ENCODE measurements at places on chromosomes 5 and 9.

DNA sequence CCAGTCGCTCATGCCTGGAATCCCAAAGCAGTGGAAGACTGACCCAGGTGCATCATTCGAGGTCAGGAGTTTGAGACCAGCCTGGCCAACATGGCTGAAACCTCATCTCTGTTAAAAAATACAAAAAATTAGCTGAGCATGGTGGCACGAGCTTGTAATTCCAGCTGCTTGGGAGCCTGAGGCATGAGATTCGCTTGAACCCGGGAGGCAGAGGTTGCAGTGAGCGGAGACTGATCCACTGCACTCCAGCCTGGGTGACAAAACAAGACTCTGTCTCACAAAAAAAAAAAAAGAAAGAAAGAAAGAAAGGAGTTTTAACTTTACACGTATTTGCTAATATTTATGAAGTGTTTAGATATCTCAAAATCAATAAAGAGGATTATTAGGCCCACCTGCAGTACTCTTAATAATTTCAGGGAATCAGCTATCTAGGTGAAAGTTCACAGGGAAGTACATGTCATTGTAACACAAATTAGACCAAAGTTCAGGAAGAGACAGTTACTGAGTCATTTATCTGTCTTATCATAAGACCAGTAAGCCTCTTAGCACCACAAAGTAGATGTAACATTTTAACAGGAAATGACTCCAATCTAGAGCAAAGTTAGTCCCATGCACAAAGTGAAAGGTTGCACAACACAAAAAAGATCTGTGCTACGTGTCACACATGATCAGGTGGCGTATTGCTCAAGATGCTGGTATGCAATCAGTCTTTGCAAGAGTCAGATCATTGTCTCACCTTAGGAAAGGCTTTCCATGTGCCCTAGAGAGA lies 34.1 kb upstream of the PLIN2 start:
- DNase-seq: peak; percentile 74

DNA sequence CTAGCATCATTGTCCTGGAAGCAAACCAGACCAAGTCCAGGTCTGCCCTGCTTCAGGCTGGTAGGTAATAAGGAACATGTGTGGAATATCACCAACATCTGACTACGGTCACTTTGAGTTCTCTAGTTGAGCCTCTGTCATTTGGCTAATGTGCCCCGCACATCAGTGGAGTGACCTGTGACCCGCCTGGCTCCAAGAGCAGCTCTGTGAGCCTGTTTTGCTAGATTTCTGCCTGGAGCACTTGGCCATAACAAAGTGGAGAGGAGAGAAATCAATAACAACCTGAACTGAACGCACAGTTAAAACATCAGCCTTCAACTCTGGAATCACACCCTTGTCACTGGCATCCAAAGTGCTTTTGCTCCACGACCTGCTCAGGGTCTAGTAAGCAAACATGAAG lies 115.7 kb downstream of the PPP2R2B start:
- DNase-seq: no peak

GRCh38 chr5:128155776-128156175 lies 72.2 kb downstream of the SLC12A2 start:
- DNase-seq: no peak

GRCh38 chr9:35341021-35341420 lies 148.9 kb upstream of the RUSC2 start:
- DNase-seq: no peak

- DNase-seq: no peak
These were observed 526.1 kb upstream of the KLF4 start for GRCh38 chr9:108015690-108016089.
